ENCODE measurements at places on chromosomes 5 and 9.
A peak's percentile ranks its signal among the peaks of the same experiment; 100 is the strongest.

DNA sequence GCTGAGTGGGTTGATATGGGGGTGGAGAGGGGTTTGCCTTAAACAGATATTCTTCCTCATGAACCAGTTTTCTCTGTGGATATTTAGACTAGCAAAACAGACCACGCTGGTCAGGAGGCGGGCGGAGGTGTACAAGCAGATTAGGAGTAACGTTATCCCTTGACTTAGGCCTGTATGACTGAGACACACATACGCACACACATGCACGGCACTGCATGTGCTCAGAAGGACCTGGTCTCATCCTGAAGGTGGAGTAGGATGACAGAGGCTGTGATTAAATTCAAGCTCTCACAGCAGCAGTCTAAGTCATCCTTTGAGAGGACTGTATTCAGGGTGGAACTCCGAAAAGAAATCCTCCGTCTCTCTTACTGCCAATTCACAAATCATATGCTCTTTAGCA is 209.7 kb downstream of the DIRAS2 start:
- no peak for DNase-seq

- DNase-seq, result no peak
Observed at GRCh38 chr5:125214080-125214479, 467.6 kb upstream of the ZNF608 start.

DNA sequence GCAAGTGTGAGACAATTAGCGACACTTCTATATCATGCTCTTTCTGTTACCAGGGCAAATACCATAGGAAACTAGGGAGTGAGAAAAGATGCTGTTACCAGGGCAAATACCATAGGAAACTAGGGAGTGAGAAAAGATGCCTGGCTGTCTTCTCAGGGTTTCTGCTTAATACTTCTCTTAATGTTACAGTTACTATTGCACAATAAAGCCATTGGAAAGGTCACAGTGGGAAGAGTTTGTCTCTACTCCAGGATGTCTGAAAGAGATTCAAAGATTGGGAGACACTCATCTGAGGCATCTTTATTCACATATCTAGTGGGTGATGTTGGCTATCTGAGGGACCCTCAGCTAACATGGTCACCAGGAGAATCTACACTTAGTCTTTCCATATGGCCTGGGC is 431.7 kb upstream of the POU5F2 start:
- no peak for DNase-seq

DNA sequence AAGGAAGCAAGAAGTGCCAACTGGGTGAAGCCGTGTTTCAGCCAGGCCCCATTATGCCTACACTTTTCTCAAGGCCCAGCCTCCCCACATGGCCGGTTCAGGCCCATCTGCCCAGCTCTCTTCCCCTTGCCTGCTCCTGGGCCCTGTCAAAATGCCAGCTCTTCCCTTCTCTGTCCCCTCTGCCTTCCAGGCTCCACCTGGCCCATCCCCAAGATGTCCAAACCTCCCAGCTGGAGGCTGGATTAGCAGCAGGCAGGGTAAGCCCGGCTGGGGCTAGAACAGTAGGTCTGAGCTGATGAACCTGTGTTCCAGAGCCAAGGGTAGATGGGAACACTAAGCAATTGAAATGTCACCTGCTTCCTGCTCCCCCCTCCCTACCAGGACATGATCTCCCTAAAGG is 64.1 kb upstream of the HSPA9 start:
- DNase-seq, result peak; percentile 47

- DNase-seq, result no peak
Observed at GRCh38 chr9:35510754-35511428, 21.0 kb downstream of the RUSC2 start.

GRCh38 chr5:172106511-172107356 is 81.3 kb downstream of the STK10 start:
- DNase-seq, result peak; percentile 55

GRCh38 chr5:106843812-106844416 is 826.8 kb downstream of the EFNA5 start:
- no peak for DNase-seq

GRCh38 chr9:123834889-123835562 is 94.9 kb downstream of the DENND1A start:
- peak; percentile 32 for DNase-seq

- no peak for DNase-seq
Observed at GRCh38 chr9:124366476-124367220, 48.6 kb downstream of the PSMB7 start.

GRCh38 chr9:133301253-133302230 is 26.5 kb upstream of the ABO start:
- DNase-seq, result no peak

- DNase-seq, result peak; percentile 77
Observed at GRCh38 chr9:126500600-126501382, 112.9 kb upstream of the LMX1B start.

DNA sequence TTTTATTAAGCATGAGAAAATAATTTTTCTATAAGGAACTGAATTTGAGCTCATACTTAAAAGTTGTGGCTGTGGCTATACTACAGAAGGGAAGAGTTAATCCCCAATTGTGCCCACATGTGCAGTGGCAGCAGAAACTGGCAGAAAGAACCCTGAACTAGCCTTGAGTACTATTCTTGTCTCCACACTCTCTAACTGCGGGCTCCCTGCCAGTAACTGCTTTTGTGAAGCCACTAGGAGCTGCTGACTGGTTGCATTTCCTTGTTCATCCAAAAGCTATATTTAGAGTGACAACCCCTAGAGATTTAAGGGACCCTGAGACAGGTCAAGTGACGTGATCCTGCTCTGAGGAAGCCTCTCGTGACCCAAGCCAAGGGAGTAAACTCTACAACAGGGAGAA is 238.6 kb downstream of the ELAVL2 start:
- peak; percentile 76 for DNase-seq

DNA sequence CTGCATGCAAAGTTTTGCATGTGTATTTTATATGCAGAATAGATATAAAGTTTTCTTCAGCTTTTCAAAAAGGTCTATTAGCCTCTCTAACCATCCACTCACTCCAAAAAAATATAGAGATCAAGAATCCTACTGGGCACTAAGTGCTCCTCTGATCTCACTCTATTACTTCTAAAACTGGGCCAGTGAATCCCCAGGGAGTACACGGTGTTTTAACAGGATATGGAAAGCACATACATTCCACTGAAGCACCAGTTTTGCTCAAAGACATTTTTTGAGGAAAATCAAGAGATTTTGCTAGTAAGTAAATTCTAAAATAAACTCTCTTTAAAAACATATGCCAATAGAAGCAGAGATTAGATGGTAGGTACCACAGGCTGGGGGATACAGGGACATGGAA is 95.2 kb downstream of the DEPDC1B start:
- DNase-seq, result no peak

- no peak for DNase-seq
Observed at GRCh38 chr9:122815544-122815943, 12.8 kb downstream of the PDCL start.

DNA sequence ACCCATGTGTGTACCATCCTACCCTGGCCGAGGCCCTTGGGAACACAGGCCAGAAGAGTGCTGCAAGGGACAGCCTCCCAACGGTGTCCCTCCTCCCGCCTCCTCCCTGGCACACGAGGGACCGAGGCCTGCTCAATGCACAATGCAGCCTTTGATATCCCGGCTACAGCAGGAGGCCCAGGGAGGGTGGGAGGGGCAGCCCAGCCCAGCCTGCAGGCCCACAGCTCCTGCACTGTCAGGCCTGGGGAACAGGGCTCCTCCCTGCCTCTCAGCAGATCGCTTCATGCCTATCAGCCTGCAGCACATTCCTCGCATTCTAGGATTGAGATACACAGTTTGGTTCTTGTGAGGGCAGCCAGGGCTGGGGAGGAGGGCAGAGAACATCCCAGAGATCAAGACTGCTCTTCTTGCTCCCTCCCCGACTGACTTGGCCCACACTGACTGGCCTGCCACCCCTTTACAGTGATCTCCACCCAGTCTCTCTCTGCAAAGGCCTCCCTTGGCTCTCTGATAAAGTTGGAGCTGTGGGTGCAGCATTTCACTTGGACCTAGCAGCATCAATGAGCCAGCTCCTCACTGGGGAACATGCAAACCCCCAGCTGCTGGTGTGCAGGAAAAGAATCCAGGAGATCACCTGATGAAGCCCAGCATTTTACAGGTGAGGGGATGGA is at the start of gene SH3TC2:
SH3TC2 (minus strand) TSS at position 46 of the 671 bp plus-strand sequence; CDS start at position 6, 40 bp downstream.
- peak; percentile 87 for DNase-seq

- no peak for DNase-seq
Observed at GRCh38 chr9:90343366-90343765, 299.3 kb downstream of the DIRAS2 start.

DNA sequence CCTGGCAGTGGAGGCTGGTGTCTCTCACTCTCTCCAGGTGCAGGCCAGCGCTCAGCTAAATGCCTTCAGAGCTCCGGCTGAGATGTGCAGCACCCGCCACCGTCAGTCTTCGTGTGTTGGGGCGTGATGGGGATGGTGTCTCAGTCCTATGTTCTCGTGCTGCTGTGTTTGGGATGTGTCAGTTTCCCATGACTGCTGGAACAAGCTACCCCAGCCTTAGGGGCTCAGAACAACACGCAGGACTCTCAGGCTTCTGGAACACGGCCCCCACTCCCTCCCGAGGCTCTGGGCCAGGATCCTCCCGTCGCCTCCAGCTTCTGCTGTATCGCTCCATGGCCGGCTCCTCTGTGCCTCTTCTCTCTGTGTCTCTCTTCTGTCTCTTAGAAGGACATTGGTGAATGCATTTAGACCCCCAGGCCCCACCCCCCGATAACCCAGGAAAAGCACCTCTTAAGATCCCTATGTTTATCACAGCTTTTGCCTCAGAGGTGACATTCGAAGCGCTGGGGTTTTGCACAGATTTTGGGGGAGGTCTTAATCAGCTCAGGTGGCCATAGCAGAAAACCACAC is 9.6 kb upstream of the CEP72 start:
- DNase-seq, result no peak

DNA sequence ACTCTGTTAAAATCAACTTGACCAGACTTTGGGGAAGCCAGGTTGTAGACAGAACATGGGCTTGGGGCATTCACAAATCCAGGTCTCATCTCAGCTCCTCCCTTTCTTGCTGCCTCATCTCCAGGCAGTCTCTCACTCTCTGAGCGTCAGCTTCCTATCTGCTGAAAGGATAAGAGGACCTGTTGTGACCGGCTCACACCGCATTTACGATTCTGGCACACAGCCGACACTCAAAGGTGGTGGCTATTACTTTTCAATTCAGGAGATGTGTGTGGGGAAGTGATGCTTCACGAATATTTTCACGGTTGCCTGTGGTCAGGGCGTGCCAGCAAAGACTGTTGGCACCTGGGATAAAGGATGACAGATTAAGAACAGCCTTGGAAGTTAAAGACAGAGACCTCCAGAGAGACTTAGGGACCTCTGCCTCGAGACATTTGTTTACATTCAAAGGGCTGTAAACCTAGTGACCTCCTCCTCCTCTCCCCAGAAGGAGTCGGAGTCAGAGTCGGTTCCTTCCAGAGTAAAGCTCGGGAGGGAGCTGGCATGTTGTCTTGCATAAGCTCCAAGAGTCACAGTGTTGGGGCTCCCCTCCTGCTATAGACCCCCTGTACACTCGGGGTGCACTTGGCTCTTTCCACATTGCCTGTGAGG is 83.2 kb downstream of the AK8 start:
- no peak for DNase-seq

Measured in midbrain (tissue), 1 donor.